AG09309 (cell line): ENCODE measurements at places on chromosomes 16 and 17.

DNA sequence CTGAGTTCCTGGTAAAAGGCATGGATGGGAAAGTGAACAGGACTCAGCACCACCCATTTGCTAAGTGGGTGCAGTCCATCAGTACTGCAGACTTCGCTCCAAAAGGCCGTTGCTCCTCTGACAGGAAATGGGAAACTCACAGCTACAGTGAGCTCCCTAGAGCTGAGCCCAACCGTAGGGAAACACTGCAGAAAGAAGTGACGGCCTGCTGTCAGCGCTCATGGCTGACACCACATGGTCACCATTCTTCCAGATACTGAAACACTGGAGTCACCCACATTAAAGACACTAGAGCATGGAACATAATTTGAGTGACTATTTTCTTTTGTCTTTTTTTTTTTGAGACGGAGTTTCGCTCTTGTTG is 31.9 kb downstream of the UBE2O start:
- DNase-seq, result no peak

- DNase-seq, result peak; percentile 27
These were observed 7.1 kb upstream of the LGALS3BP start for GRCh38 chr17:78986649-78987328.

DNA sequence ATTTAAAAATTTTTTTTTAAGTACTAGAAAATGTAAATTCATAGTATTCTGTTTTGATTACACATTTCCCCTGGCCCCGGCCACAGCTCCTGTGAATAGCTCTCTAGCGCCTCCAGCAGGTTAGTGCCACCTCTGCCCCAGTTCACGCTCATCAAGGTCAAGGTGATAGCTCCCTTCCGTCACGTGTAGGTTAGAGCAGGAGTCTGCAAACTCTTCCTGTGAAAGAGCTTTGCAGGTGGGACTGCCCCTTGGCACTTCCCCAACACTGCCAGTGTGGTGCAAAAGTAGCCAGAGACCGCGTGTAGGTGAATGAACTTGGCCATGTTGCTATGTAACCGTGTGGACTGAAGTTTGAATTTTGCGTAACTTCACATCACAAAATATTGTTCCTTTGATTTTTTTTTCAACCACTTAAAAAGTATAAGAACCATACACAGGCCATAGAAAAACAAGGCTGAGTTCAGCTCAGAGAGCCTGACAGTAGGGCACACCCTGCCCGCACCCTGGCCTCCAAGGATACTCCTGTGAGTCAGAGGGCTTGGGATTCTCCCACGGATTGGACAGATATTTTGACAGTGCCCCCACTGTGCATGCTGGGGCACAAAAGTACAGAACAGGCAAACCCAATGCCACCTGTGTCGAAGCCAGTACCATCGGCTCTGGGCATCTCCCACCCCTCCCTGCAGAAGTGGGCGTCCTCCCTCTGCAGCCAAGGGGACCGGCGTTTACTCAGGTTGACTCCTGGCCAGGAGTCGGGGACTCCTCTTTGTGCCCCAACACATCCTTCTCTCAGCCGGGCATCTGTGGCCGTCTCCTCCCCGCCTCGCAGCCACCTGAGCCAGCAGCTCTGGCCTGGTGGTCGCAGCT is 92.0 kb upstream of the CHMP6 start:
- DNase-seq, result no peak

DNA sequence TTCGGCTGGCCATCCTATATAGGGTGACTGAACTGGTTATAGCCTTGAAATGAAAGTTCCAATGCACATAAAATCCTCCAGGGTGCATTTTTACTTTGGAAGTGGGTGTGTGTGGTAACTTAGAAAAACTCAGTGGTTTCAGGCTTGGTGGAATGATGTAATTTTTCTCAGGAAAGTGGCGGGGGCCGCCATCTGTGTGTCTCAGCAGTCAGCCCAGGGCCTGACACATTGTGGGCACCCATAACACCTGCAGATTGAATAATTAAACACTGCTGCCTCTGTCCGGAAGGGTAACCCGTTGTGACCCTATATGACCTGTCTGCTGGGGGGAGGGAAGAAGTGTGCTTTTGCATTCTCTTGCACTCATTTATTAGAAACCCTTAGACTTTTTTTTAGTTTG is 2.2 kb upstream of the PDP2 start:
- no peak for DNase-seq

DNA sequence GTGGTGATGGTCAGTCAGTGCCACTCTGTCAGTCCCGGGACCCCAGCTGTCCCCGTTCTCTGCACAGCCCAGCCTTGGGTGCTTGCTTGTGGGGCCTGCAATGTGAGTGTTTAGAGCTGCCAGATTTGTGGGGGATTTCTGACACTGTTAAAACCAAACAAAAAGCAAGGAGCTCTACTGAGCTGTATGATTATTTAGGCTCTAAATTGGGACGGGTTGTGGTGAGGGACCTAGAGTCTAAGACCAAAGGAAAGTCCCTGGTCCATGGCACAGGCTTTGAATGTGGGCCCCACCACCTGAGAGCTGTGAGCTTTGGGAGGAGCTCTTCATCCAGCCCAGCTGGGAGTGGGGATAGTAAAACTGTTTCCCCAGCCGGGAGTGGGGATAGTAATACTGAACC is 63.3 kb downstream of the KSR1 start:
- no peak for DNase-seq

DNA sequence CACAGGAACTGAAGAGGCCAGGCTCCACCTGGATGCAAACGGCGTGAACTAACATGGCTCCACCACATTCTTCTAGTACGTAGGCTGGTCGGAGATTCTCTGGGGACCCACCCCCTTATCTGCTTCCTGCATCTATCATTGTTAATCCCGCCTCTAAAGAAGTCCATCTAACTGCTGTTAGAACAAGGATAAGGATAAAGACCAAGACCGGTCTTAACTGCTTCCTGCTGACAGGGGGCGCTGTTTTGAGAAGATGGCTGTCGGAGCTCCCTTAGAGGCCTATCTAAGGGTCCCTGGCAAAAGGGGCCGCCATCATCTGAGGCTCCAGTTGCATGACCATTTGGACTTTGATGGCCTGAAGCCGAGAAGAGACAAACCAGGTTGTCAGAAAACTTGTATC is 25.8 kb upstream of the TNFSF12 start:
- DNase-seq, result no peak

DNA sequence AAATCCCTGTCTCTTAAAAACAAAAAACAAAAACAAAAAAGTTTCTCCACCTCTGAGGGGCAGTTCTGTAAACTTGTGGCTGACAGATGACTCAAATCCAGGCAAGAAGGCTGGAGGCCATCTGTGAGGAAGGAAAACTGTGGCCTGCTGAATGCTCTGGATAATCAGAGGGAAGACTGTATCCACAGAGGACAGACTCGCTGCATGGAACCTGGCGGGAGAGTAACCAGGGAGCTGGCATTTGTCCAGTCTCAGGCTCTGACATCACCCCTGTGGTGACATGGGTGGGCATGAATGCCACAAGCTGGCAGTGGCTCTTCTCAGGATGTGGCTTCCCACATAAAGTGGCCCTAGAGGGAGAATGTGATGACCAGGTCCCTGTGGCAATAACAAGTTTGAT is 2.8 kb upstream of the KSR1 start:
- no peak for DNase-seq

GRCh38 chr17:2177235-2177811 is 122.4 kb downstream of the HIC1 start:
- DNase-seq, result no peak

GRCh38 chr17:57707892-57708291 is 37.2 kb downstream of the CCDC182 start:
- DNase-seq, result no peak
